NCI-H1417 treated with DMSO at 0.1 percent for 48 hours (cell line): ENCODE measurements at places on chromosomes 6 and 20.

DNA sequence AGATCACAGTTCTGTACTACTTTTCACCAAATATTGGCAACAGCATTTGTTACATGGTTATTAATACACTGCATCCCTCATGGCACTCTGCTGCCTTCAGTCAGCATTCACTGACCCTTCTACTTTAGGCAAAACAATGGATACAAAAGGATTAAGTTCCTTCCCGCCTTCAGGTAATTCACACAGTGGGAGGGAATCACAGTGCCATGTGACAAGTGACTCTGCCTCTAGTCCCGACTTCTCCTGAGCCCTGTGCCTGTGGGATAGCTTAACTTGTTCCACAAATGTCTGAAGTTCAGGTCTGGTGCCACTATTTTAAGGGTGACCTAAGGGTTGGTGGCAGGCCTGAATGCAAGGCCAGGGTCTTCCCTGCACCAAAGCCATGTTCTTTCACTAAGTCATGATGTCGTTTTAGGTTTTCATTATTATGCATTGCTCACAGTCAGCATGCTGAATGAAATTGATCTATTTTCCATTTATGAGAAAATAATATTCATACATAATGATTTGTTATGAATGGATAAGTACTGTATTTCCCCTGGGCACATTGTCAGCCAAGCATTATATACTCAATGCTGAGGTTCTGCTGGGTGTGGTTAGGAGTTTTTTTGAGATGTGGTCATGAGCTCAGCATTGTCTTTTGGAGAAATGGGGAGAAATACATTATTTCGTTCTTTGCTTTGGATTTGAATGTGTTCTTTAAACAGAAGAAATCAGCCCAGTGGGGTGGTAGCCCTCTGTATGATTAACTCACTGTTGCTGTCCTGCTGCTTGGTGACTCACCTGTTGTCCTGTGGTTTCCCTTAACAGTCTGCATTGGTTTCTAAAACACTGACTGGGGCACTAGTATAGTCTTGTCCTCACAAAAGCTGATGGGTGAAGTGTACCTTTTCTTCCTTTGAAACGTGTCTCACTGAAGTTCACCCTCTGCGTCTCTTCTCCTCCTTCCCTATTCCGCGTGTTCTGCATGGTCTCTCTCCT lies 66.4 kb downstream of the AFDN start:
- DNase-seq = no peak

DNA sequence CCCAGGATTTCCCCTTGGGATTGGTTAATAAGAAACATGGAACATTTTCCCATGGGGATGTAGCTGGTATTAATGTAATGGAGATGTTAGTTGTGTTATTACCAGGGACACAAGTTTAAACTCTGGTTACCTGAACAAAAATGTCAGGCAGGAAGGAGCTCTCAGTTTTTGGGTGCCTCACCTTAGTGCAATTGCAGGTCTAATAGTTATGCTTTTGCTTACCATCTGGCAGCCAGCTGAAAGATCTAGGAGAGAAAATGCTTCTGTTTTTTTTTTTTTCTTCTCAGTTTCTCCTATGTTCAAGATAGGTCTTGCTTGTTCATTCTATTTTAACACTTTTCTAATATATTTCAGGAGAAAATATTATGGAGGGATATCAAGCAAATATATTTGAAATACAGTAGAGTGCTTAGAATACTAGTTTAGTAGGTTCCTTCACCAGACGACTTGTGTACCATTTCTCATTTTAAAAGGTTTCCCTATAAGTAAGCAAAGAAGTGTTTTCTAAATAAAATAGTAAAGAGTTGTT lies 4.2 kb upstream of the UBE2J1 start:
- no peak for DNase-seq

DNA sequence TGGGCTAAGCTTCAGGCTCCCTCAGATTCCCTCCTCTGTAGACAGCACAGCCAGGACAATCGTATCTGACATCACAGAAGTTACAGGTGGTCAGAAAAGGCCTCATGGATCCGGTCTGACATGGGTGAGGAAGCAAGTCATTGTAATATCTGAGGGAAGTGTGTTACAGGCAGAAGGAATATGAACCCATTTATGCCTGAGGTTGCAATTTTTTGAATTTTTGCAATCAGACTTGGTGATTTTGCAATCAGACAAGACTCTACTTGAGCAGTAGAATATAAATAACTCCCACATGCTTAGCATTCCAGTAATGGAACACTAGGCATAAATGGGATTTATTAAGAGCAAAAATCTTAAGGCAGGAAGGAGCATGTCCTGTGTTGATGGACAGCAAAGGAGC lies 52.1 kb downstream of the CBLN4 start:
- no peak for DNase-seq

DNA sequence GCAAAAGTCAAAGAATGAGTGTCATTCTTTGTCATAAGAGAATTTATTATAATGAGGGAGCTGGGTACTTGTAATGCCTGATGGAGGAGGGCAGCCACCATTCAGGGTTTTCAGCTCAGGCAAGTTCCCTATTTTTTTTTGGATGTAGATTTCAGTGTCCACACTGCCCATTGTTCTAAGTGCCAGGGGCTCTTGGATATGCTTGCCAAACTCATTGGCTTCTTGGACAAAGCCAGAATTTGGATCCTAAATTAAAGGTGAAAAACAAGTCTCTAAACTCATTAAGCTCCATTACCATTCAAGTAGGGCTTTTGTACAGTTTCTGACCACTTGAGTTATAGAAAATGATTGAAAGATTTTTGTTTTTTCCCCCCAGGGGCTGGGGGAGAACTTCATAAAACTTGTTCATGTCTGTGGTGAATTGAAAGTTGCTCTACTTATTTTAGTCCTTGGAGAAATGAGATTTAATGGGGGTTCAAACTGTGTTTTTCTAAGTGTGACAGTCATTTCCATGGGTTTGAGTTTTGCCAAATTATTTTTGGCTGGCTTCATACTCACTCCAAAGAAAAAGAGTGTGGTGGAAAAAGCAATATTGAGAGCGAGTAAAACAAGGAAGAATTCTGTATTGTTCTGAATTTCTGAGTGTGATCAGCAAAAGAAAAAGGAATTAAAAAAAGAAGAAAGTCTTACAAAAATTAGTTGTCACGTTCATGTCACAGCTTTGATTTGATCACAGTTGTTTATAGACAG lies 46.0 kb downstream of the TIAM2 start:
- no peak for DNase-seq

DNA sequence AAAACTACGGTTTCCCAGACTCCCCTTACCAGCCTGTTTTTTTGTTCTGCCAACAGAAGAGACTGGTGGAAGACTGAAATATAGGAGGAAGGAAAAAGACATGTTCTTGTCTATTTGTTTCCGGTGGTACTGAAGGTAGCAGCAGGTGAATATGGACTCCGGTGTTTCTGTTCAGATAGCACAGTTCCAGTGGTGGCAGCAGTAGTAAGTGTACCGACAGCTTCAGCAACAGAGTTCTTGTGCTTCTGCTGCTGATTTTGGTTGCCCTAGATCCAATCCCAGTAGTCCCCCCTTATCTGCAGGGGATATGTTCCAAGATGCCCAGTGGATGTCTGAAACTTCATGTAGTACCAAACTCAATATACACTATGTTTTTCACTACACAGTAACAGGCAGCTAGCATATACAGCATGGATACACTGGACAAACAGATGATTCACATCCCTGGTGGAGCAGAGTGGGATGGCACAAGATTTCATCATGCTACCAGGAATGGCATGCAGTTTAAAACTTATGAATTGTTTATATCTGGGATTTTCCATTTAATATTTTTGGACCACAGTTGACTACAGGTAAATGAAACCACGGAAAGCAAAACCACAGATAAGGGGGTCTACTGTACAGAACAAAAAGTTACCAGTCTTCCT lies 301.8 kb downstream of the BTBD9 start:
- DNase-seq = no peak

- DNase-seq = no peak
These were observed 605.5 kb downstream of the HDGFL1 start for GRCh38 chr6:23174781-23175361.

DNA sequence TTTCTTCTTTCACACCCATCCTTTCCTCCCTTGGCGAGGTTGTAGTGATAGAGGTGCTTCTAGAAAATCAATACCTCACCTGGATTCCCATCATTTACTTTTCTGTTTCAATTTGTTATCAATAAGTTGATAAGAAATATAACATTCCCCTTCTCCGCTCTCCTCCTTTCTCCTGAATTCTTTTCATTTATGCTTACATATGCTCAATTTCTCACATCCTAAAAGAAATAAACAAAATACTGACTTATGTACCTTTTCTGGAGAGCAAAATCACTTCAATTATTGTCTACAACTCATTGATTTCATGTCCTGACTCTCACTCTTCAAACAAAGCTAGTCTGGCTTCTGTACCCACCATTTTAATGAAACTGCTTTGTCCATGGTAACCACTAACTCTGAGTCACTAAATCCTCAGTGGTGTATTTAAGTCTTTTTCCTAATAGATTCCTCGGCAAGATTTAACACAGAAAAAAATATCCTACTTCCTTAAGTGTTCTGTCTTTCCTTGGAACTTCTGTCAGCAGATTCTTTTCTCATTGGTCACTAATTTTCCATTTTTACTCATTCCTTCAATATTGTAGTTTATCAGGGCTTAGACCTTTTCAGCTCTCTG lies 289.6 kb downstream of the RFPL4B start:
- DNase-seq = no peak

DNA sequence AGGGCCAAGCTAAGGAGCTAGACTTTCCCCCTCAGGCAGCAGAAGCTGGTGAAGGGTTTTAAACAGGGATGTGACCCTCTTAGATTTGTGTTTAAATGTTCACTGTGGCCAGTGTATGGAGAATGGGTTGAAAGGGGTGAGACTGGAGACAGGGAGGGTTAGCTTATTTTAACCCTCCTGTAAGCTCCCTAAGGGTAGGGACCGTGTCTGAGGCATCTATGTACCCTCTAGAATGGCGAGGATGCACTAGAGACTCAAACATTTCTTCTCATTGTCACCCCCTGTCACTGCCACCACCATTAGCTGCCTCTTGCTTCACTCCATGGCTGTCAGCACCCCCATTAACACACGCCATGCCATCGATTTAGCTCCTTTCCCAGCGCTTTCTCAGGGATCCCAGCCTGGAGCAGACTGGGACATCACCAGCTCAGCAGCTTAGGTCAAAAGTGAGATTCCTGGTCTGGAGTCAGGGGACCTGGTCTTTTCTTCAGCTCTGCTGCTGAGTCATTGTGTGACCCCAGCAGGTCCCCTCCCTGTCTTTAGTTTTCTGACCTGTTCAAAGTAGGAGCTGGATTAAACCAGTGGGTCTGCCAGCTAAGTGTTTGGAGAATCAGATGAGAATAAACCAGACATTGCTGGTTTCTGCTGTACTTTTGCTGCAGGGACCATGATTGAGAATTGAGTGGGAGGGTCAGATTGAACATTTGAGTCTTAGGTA lies 1.1 kb upstream of the SLC22A7 start:
- DNase-seq = no peak

DNA sequence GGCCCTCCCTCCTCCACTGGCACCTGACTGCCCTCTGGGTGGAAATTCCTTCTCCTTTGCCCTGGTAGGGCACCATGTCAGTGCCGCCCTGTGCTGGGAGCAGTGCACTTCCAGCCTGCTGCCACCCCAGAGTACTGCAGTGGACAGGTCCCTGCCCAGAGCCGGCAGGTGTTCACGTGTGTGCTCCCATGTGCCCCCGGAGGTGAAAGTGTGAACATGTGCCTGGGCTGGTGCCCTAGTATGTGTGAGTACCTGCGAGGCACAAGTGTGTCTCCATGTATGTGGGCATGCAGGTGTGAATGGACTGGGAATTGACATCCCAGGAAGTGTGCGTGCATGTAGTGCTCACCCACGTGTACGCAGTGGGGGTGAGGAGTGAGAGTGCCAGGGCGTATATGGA lies 29.4 kb downstream of the SDCBP2 start:
- DNase-seq = no peak

- DNase-seq = no peak
These were observed 6.2 kb downstream of the VPS16 start for GRCh38 chr20:2846698-2847097.

DNA sequence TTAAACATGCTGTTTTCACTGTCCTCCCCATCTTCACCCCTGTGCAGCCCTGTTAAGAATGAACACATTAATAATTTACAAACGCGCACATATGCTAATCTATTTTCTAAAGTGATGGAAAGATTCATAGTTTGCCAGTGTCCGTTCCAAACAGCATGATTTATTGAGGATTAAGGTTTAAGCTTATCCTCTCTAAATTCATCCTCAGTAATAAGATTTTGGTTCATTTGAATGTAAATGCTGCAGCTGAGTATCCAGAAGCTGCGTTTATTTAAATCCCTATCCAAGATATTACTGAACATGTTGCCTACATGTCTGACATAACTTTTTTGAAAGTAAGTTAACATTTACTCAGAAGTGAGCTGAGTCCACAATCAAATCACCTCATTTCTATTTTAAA lies 42.8 kb upstream of the FAM135A start:
- no peak for DNase-seq

DNA sequence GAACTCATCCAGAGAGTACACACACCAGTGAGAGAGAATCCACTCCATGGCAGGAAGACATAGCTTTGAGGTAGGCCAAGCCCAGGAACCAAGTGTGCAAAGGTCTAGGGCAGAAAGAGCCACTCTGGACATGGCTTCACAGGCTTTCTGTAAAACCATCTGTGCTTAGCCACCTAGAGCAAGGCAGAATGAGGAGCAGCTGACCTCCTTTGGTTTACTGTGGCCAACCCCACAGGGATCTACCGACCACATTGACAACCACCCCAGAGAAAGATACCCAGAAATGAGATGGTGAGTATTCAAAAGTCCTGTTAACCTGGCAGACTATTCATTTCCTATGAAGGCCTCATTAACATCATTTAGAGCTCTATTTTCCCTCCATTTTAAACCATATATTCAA lies 10.5 kb downstream of the ZHX3 start:
- no peak for DNase-seq

DNA sequence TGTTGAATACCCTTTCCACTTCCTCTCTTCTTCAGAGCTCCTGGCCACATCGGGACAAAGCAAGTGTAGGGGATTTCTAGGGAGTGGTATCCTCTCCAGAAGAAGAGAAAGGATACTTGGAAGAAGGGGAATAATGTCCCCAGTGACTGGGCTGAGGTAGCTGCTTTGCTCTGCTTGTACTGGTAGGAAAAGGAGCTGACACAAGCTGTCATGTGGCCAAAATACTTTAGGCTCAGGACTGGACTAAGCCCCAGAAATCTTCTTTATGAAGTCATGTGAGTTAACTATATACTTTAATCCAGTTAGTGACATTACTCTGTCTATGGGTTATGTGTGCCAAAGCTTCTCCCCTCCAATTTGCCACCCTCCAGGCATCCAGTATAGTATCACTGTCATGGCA lies 40.5 kb downstream of the AKIRIN2 start:
- DNase-seq = no peak

- DNase-seq = no peak
These were observed 123.2 kb downstream of the TINAG start for GRCh38 chr6:54431466-54431865.

DNA sequence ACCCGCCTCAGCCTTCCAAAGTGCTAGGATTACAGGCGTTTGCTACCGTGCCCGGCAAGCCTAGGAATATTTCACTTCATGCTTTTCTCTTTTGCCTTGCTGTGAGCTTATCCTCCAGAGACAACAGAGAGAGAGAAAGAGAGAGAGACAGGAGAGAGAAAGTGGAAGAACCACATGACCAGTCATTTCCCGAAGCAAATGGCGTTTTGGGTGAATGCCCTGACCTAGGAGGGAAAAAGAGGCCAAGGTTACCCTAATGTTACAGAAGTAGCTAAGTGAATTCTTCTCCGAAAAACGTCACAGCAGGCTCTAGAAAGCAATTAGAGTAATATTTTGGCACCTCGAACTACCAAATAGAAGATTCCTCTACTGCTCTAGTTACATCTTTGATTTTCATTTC lies 9.1 kb downstream of the SGK1 start:
- no peak for DNase-seq
